Urinary bladder (tissue), 4 donors: ENCODE measurements at places on chromosomes 1 and 21. TPM values are rescaled to one million over a fixed set of nuclear protein-coding genes. Genes with fewer than 3 reads are reported as not detected.
A peak's percentile ranks its signal among the peaks of the same experiment; 100 is the strongest.

DNA sequence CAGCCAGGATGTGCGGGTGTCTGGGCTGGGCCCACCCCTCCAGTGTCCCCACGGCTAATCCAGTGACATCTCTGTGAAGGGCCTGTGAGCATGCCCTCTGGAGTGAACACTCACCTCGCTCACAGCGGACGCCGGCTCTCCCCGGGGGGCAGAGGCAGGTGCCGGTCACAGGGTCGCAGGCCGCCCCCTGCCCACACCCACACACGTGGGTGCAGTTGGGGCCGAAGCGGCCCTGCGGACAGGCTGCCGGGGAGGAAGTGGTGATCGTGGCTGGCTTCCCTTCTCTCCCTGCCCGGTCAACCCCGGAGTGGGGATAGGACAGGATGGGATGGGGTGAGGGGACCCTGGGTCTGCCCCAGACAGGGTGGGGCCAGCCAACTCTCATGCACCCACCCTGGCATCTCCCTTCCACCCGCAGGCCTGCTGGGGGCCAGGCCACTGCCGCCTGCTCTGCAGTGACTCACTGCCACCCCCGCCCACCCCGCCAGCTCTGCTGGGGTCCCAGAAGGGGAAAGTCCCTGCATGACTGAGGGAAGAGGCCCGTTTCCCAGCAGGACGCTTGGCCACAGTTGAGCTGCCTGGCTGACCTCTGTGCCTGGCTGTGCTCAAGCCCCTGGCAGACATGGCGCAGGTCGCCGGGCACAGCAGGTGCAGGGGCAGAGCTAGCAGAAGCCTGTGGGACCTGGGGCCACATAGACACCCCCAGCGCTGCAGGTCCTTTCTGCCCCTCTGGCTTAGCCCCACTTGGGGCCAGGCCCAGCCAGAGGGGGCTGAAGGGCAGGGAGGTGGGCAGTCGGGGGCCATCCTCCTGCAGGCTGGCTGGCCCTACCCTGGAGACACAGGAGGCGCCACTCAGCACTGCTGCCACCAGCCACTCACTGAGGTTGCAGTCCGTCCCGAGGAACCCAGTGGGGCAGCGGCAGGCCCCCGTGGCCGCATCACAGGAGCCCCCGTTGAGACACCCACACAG is 41.6 kb downstream of the ARHGEF16 start:
- DNase-seq: no peak

- DNase-seq: no peak
Observed at GRCh38 chr1:168234846-168235547, 9.2 kb downstream of the SFT2D2 start.

DNA sequence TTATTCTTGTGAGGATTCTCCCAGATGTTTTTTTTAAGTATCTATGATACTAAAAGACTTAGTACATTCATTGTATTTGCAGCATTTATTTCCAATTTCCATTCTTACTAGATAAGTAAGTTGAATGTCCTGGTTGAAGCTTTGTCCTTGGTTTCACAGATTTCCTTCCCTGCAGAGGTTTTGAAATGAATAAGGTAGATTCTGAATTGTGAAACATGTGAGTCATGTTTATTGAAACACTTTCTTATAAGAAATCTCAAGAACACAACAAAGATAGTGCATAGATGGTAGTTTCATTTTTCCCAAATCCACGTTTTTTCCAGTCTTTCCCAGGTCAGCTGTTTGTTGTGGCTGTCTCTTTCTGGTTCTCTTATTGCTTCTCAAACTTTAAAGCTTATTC is 24.8 kb downstream of the GABPA start:
- DNase-seq: no peak

- no peak for DNase-seq
Observed at GRCh38 chr1:26999440-26999987, 6.0 kb downstream of the TRNP1 start.

DNA sequence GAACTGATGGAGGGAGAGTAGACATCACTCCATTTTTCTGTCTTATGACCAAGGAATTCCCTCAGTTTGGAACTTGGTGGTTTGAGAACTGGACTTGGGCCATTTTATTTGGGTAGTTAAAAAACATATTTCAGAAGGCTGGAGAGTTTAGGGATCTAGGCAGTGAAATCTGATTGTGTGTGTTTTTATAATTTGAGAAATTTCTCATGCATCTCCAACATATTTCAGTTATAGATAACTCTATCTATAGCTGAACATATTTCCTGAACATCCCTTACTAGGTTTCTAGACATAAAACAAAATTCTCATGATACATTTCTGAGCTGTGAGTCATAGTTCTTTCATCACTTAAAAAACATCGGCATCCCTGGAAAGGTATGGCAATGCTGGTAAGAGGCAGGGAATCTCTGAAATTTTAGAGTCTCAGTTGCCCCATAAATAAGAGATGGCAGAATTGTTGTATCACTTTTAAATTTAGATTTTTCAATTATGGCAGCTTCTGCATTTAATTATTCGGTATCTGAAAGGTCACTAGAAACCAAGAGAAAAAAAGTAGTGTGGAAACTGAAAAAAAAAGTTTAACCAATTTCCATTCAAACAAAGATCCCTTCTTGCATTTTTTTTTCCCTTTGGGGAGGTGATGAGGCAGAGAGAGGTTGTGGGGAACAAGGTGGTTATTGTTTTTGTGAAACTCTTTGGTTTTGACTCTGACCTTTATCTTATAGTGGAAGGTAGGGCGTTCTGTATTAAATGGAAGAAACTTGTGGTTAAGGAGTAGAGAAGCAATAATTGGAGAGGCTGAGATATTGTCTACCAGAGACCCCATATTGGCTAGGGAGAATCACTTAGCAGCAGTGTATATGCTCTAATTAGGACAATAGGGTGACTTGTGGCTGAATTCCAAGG is 102.9 kb downstream of the FASLG start:
- no peak for DNase-seq

- DNase-seq: no peak
Observed at GRCh38 chr1:102431253-102431652, 434.5 kb upstream of the OLFM3 start.

DNA sequence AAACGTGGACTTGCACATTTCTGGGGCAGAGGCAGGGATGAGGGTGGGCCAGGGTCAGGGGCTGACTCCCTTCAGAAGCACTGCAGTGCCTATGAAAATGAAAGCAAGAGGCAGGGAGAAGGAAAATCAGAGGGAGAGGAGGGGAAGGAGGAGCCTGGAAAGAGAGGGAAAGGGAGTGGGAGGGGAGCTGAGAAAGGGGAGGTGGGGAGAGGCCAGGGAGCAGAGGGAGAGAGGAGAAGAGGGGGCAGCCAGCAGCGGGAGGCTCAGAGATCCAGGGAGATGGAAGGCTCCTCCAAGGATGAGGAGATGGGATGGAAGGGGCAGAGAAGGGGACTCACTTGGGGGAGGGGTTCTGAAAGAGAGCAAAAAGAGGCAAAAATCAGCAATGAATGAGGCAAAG is 96.3 kb upstream of the KLHDC7A start:
- peak; percentile 41 for DNase-seq

DNA sequence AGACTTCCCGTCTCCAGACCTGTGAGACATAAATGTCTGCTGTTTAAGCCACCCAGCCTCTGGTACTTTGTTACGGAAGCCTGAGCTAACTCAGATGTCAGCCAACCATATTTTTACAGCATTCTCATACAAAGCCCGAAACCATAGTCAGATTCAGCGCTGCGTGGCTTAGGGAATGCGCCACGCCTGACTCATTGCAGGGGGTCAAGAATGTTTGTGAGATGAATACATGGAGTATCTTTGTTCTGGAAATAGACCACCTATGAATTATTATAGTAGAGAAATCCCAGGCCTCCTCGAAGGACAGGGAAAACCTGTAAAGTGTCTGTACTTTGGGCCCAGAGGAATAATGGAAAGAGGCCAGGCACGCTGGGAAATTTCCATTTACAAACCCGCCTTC is 434.8 kb downstream of the CAMTA1 start:
- DNase-seq: no peak

GRCh38 chr1:54335755-54336108 is 70.5 kb downstream of the SSBP3 start:
- no peak for DNase-seq

DNA sequence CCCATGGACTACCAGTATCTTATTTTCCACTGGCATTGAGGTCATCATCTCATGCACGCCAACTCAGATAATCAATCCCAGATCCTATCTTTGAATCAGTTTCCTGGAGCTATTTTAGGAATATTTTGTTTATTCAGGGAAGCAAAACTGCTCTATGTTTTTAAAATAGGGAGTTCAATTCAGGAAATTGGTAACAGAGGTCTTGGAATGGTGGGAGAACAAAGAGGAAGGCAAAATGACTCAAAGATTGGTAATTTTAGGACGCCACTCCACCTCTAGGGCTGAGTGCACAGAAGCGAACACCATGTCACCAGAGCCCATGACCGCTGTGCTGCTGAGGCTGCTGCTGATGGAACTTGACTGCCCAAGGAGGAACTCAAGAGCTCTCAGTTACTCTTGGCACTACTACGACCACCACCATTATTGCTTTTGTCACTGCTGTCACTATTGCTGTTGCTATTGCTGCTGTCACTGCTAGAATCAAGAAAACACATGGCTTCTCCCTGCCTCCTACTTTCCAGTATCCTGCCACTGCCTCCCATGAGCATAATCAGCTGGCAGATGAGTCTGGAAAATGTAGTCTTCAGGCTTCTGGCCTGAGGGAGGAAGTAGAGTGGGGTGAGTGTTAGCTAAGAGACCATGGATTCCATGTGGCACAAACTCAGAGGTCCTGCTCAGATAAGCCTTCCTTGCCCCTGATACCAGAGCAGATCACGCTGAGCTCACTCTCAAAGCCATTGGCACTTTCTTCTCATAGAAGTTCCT is 71.6 kb upstream of the CNIH3 start:
- no peak for DNase-seq

GRCh38 chr1:198771563-198772153 is 132.8 kb downstream of the PTPRC start:
- DNase-seq: no peak

GJA4 gene
- total RNA-seq: 15.6 TPM

CRNN gene
- total RNA-seq: not detected

EXTL1 gene
- total RNA-seq: 2.3 TPM

RYR2 gene
- total RNA-seq: 16.8 TPM

SPSB1 gene
- total RNA-seq: 12.4 TPM

DDR2 gene
- 101 TPM for total RNA-seq

FALEC gene
- total RNA-seq: not detected

ADGRB2 gene
- 13.4 TPM for total RNA-seq

CCDC185 gene
- total RNA-seq: not detected
